ENCODE measurements at places on chromosomes 2 and 18. TPM values are rescaled to one million over a fixed set of nuclear protein-coding genes. Genes with fewer than 3 reads are reported as not detected.

Gene RNF152
- 33.3 TPM for total RNA-seq

Gene WDR35
- total RNA-seq = 9.8 TPM

Gene LCT
- total RNA-seq = under 0.01 TPM

Gene TMBIM1
- total RNA-seq = 311 TPM

Gene GPR75
- total RNA-seq = 1.4 TPM

Gene GPR39
- 0.98 TPM for total RNA-seq

Gene AQP4
- not detected for total RNA-seq

Gene DSC2
- 0.23 TPM for total RNA-seq

Gene MYO3B
- total RNA-seq = 0.47 TPM

Gene MC2R
- total RNA-seq = not detected

Gene KCNK3
- total RNA-seq = 1.1 TPM

Gene PSMA8
- not detected for total RNA-seq

Gene SGPP2
- not detected for total RNA-seq

Gene TWIST2
- 171 TPM for total RNA-seq

Gene KCMF1
- 39.8 TPM for total RNA-seq

Gene SF3B6
- total RNA-seq = 89.5 TPM

Gene GBX2
- 0.60 TPM for total RNA-seq

Gene MRPL33
- 74.1 TPM for total RNA-seq

Gene ZC3H8
- 6.4 TPM for total RNA-seq

Gene AMER3
- total RNA-seq = not detected

Gene TUBB8B
- total RNA-seq = not detected

Gene ARHGAP25
- 1.1 TPM for total RNA-seq

Gene CHRND
- not detected for total RNA-seq

Gene CD207
- total RNA-seq = not detected

Gene PRKAG3
- total RNA-seq = 4.1 TPM

Gene GKN2
- total RNA-seq = not detected

Gene D2HGDH
- 17.8 TPM for total RNA-seq

Gene CDH19
- total RNA-seq = under 0.01 TPM

Gene KCNE4
- total RNA-seq = 0.38 TPM

Gene DOK6
- total RNA-seq = 0.45 TPM

Gene PLA2R1
- total RNA-seq = 15.4 TPM

Gene CXCR4
- 6.6 TPM for total RNA-seq

Gene HOXD1
- total RNA-seq = not detected

Gene ANTXR1
- total RNA-seq = 90.3 TPM

Gene TMEM37
- total RNA-seq = not detected

Gene FTCDNL1
- 1.4 TPM for total RNA-seq

Gene KLHL14
- not detected for total RNA-seq

Gene ACYP2
- 7.1 TPM for total RNA-seq

Gene TEKT4
- not detected for total RNA-seq

Gene DDX1
- total RNA-seq = 47.6 TPM

Gene CCDC68
- total RNA-seq = 2.2 TPM

Gene LBX2
- total RNA-seq = 0.94 TPM

Gene LIMS2
- 2.9 TPM for total RNA-seq

Gene FSIP2
- 0.08 TPM for total RNA-seq

Gene APLF
- total RNA-seq = 9.0 TPM

Gene SDC1
- 9.6 TPM for total RNA-seq

Gene PLCL1
- total RNA-seq = 2.5 TPM

Gene FAM117B
- total RNA-seq = 1.4 TPM

Gene SPDYA
- 0.53 TPM for total RNA-seq

Gene CDH2
- total RNA-seq = 337 TPM

Gene BOLL
- total RNA-seq = not detected

Gene RAB6C
- total RNA-seq = not detected

Gene CNDP1
- not detected for total RNA-seq

Gene NYAP2
- not detected for total RNA-seq

Gene BCS1L
- total RNA-seq = 34.0 TPM

Gene HOXD8
- total RNA-seq = 0.23 TPM

Measured in smooth muscle cell of the coronary artery (primary cell).